ENCODE measurements at places on chromosomes 4 and X.

GRCh38 chr4:60562334-60562733 lies 637.8 kb upstream of the ADGRL3 start:
- no peak for DNase-seq

DNA sequence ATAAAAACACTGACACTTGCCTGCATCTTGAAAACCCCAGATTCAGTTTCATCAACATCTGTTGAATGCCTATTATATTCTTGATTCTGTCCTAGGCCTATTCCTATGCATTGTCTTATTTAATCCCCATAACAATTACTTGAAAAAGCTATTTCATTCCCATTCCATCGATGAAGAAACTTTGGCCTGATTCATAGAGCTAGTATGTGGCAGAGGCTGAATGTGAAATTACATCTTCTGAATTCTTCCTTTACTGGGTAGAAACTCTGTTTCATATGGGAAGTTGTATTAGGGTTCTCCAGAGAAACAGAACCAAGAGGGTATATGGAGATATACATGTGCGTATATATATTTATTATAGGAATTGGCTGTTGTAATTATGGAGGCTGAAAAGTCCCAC lies 35.0 kb upstream of the SLC4A4 start:
- no peak for DNase-seq

DNA sequence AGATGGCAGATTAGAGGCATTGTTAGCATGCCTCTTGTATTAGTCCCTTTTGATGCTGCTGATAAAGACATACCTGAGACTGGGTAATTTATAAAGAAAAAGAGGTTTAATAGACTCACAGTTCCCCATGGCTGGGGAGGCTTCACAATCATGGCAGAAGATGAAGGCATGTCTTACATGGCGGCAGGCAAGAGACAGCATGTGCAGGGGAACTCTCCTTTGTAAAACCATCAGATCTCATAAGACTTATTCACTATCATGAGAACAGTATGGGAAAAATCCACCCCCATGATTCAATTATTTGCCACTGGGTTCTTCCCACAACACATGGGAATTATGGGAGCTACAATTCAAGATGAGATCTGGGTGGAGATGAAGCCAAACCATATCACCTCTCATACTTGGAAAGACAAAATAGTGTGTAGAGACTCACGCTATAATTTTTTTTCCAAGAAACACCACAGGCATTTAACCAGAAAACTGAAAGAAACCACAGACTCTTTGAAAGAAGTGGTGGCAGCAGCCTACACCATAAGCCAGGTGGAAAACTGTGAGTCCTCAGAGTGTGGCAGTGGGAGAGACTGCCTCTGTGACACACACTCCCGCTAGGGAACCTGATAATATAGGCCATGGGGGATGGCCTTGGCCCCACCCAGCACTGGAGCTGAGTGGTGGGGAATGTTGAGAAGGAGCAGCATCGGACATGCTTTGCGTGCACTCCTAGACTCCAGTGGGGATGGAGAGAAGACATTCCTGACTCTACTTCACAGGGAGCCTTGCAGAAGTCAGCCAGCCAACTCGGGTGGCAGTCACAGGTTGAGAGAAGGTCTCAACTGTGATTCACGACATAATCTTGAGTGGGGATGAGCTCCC lies 51.5 kb downstream of the SLC2A9 start:
- no peak for DNase-seq

DNA sequence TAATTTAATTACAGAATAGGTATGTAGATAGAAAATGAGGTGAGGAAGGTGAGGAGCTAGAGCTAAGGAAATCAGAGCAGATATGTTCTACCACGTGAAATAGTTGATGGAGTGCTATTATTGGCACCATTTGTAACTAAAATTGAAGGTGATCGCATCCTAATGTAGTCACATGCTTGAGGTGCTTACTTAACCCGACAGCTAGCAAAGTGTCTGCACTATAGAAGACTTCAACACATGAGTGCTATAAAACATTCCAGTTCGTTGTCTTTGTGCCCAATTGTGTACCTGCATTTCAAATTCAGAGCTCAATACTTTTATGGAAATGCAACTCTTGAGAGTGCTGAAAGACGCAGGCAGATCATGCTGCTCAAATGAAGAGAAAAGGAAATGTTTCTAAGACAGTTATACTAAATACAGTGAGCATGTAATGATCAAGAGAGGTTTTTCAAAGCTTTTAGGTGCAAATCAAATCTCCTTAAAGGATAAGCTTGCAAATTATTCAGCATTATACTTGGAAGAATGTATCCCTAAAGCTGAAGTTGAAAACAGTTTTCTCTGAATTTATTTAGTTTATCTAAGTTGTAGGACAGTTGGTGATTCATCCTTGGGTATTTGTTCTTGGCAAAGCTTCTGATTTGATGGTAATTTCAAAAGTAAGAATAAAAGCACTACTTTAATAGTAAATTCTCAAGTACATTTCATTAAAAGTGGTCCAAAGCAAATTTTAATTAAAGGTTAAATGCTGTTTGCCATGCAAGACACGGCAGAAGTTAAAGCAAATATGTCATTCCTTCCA lies 223.9 kb upstream of the EPHA5 start:
- DNase-seq: no peak

GRCh38 chrX:14050709-14051108 lies 21.0 kb upstream of the GEMIN8 start:
- no peak for DNase-seq

GRCh38 chr4:177964693-177965168 lies 522.5 kb upstream of the AGA start:
- no peak for DNase-seq

DNA sequence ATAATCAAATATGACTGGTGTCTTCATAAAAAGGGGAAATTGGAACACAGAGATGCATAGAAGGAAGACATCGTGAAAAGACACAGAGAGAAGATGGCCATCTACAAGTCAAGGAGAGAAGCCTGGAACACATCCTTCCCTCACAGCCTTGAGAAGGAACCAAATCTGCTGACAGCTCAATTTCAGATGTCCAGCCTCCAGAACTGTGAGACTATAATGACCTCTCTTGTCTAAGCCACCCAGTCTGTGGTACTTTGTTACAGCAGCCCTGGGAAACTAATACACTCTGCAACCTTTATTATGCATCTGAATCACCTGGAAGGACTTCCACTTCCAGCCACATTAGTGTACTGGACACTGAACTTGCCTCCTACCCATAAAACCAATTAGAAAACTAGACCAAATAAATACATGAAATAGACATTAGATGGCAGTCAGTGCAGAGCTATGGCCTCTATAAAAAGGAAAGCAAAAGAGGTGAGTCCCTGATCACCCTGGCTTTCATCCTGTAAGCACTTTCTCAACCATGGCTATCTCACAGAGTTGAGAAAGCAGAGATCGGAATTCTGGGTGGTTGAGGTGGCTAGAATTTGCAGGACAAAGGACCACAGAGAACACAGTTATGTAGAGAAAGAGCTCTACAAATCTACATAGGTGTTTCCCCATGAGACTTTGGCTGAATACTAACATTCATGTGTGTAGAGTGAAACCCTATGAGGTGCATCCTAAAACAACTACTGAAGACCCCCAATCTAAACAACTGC lies 25.7 kb downstream of the GAB3 start:
- DNase-seq: no peak

DNA sequence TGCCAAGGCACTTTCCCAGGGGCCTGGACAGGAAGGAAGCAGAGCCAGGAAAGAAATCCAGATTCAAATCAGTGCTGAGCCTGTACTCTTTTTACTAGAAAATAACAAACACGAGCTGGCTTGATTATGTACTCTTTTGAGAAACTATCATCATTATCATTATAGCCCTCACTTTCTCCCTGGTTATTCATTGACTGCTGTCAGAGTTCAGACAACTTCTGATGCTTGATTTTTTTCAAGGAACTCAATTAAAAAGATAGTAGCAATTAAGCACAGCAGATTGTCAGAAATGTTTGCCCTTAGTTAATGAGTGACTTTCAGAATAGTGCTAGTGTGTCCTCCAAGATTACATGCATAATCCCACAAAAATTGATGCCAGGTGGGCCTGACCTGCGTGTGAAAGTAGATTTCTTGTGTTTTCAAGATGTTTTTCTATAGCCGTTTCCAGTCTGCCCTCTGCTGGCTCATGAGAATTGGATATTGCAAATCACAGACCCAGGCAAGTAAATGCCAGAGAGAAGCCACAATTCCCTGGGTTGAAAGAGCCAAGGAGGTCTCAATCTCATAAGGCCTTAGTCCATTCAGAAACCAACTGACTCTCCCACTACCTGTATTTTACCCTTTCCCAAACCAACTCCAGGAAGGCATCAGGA lies 14.3 kb upstream of the PNPLA4 start:
- no peak for DNase-seq

DNA sequence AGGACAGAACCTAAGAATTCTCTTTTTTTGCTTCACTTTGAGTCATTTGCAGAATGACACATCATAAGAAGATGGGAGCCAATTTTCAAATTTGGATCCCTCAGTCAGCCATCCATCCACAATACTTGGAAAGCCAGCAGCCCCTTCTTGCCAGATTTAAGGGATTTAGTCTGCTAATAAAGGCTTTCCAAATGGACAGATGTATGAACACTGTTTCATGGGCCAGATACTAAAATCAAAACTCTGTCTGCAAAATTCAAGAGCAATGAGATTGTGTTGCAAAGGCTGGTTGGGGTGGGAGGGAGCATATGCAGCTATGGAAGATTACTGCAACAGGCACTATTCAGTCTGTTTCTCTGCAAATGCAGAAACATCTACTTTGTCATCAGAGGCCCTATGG lies 37.7 kb upstream of the KCNIP4 start:
- DNase-seq: no peak

DNA sequence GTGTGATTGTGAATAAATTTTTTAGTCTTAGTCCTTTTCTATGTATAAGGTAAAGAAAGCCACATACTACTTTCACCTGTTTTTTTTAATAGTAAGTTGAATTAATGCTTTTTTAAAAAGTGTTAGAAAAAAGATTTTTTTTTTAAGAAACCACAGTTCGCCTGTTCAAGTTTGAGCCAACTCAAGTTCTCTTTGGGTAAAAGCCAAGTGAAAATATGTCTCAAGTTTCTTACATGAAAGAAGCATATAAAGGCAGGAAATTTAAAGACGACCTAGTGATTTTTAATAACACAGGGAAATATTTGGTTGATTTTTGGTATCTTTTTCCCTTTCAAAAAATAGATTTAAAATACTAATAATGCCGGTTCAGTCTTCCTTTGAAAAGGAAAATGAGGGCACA lies 369.9 kb upstream of the NR3C2 start:
- no peak for DNase-seq

DNA sequence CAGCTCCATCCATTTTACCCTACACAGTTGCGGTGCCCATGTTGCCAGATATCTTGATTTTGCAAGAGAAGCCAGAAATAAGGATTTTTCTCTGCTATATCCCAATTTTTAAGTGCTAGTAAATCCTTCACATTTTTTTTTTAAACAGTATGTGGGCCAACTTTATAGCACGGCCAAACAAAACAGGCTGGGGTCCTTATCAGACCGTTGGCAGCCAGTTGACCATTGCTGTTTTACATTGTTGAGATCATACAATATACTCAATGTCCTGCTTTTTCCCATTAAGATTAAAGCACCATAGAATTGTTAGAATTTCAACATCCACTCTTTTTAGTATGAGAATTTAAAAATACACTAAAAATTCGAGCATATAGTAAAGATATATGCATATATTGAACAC lies 150.9 kb downstream of the SPCS3 start:
- DNase-seq: no peak

DNA sequence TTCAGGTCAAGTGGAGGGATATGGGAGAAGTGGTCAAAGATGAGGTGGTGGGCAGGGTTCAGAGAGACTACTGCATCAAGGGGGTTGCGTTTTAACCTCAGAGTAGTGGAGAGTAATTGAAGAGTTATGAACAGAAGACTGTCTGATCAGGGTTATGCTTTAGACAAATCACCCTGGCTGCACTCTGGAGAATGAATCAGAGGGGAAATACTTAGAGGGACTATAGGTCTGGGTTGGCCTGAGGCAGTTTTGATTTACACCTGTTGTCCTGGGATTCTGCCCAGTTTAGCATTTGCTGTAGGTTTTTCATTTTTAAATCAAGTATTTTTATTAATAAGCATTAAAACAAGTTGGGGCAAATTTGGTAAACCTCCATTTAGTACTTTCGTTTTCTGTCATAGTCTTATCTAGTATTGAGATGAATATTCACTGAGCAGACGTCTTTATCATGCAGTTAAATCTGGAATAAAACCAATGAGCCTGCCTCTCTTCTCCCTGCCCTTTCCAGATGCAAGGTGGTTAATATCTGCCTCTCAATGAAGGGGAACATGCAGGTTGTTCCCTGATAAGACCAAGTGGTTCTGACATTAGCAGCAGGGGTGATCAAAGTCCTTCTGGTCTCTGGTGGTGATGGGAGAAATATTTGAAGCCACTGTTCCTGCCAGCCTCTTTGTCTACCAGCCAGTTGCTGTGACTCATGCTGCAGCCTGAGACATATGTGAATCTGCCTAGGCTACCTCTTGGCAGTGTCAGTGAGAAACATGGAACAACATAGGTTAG lies 116.0 kb upstream of the RPS6KA3 start:
- no peak for DNase-seq

DNA sequence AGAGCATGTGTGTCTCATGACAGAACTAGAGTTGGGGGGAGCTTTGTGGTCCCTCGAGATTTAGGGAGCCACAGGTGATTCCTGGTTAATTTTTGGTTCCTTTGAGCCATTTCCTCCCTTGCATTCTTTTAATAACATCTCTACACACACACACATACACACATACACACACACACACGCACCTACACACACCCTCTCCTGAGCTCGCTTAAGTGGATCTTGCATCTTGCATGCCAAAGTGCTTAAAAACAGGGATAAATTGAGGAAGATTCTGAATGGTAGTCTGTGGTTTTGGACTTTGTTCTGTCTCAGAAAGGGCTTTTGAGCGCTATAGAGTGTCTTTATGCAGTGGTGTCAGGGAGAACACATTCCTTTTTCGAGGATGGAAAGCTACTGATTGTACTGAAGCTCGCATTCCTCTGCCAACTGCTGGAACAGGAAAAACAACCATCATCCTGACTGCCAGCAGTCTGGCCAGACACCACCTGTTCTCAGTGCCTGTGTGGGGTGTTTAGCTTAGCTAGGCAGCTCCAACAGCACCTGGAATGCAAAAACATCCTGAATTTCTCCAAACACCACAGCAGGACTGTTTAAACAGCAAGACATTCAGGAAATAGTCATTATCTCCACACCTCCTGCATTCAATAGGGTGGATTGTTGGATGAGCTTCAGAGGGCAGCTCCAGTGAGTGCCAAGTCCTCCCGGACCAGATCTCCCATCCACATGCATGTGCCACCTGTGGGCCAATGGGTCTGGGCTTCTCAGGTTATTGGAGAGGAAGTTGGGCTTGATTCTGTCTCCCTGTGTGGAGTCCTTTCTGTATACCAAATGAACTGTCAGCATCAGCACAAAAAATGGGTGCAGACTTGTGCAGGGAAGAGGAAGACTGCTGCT lies 21.9 kb upstream of the IGFBP7 start:
- DNase-seq: no peak

GRCh38 chr4:180491210-180491609 lies 1752.0 kb upstream of the TENM3 start:
- DNase-seq: no peak

- no peak for DNase-seq
Measured at GRCh38 chrX:118706681-118707080, 20.7 kb upstream of the IL13RA1 start.

GRCh38 chr4:11446155-11446811 lies 17.6 kb upstream of the HS3ST1 start:
- no peak for DNase-seq

GRCh38 chr4:166078383-166078782 lies 205.3 kb downstream of the TLL1 start:
- no peak for DNase-seq

GRCh38 chrX:17497193-17497592 lies 122.2 kb downstream of the NHS start:
- DNase-seq: no peak

- DNase-seq: no peak
Measured at GRCh38 chr4:168509786-168510185, 12.9 kb downstream of the PALLD start.

GRCh38 chrX:147737690-147738089 lies 174.0 kb upstream of the FMR1 start:
- DNase-seq: no peak
